Stromal cell of bone marrow (primary cell): ENCODE measurements at places on chromosomes 3 and 15.

DNA sequence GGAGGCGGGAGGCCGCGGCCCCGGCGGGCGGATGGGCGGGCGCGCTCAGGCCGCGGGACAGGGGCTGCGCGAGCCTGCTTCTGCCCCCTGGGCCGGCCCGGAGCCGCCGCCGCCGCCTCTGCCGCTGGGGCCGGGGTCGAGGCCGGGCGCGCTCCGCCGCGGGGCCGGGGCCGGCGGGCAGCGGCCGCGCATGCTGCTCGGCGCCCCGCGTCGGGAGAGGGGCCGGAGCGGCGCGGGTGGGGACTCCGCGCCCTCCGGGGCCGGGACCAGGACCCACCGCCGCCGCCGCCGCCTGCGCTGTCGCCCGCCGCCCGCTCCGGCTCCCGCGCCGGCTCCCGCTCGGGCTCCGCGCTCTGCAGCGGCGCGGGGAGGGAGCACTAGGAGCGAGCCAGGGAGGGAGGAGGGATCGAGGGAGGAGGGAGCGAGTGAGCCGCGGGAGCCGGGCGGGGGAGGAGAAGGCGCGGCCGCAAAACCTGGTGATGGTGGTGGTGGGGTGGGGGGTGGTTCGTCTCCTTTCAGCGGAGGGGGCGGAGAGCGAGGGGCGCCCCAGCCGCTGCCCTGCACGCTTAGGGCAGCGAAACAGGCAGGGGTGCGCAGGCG lies at the start of gene LINGO1:
Gene LINGO1 (minus strand): TSS at position 379 of the 600 bp plus-strand sequence. CDS start 597 bp downstream, outside the sequence.
- DNase-seq, result no peak

GRCh38 chr15:53982071-53982680 lies 3.9 kb downstream of the UNC13C start:
- no peak for DNase-seq

- no peak for DNase-seq
Observed at GRCh38 chr3:55646121-55646520, 159.0 kb upstream of the WNT5A start.

- DNase-seq, result no peak
Observed at GRCh38 chr3:60444898-60445437, 806.3 kb downstream of the FHIT start.

DNA sequence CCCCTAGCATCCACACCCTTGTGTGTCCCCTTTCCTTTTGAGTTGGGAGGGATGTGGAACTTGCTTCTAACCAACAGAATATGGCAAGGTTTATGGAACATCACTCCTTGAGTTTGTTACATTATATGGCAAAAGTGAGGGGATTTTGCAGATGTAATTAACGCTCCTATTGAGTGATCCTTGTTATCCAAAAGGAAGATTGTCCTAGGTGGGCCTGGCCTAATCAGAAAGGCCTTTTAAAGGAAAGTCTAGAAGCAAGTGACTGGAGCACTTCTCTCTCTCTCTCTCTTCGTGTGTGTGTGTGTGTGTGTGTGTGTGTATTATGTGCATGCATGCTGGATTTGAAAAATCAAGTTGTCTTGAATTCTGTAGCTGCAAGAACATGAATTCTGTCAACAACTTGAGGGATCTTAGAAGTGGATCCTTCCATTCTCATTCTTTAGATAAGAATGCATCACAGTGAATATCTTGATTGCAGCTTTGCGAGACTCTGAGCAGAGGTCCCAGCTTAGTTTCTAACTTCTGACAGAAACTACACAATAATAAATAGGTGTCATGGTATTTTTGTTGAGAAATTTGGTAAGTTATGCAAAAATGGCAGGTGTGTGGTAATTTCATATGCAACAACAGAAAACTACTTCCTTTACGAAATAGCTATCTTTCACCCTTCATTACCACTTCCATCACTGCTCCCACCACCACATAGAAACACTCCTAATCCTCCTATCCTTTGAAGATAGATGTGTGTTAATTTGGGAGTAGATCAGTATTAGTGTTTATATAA lies 360.9 kb upstream of the CBLB start:
- no peak for DNase-seq

- DNase-seq, result peak; percentile 3
Observed at GRCh38 chr3:18900994-18901393, 247.3 kb upstream of the KCNH8 start.

DNA sequence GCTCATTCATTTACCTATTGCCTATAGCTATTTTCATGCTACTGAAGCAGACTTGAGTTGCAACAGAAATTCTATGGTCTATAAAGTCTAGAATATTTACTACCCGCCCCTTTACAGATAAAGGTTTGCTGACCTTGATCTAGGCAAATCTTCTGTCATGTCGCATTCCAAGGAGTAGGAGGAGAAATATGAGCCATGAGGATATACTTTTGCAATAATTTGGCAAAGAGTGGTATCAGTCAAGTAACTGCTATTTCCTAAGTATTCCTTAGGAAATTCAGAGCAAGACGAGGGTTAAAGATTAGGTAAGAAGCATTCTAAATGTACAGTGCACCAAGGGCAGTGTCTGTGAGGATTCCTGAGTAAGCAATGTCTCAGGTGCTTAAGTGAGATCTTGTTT lies 121.0 kb upstream of the NUDT16 start:
- DNase-seq, result no peak

DNA sequence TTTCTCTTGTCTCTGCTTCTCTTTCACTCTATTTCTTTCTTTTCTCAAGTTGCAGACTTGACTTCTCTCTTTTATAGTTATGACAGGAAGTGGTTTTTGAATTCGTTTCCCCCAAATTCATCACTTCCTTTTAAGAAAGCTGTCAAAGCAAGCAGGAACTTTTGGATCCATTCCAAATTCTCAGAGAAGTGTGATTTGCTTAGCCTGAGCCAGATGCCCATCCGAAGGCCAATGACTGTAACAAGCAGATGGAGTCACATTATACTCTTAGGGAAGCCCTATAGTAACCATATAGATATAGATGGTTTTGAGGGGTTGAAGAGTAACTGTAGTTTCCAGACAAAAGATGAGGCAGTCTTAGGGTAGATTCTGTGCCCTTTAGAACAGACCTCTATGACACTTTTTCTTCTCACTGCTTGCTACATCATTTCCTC lies 592.0 kb upstream of the KCNMB2 start:
- no peak for DNase-seq

DNA sequence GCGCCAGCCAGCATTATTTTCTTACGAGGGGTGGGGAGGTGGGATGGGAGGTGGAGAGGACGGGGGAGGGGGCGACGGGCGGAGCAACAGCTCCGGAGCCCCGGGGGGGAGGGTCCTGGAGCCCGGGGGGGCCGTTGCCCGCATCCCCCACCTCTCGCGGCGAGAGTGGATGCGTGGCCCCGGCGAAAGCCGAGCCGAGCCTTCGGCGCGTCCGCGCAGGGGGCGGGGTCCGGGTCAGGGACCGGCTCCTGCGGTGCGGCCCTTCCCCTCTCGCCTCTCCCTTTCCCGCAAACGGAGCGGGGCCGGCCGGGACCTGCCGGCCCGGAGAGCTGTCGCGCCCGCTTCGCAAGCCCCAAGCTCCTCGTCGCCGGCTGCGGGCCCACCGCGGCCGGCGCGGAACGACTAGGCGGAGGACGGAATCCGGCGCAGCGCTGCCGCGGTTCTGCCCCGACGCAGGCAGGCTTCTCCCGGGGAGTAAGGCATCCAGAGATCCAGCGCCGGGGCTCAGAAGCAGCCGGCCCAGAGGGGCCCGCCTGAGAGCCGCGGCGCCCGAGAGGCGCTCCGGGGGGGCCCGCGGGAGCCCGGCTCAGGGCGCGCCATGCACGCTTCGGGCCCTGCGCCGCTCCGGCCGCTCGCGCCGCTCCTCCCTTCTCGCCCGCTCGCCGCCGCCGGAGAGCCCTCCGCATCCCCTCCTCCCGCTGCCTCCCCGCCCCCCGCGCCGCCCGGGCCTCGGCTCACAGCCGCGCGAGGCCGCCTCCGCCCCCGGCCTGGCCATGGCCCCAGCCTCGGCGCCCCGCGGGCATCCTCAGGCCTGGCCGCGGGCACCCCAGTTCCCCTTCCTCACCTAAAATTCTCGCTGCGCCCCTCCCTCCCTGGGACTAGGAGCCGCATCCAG lies 459 bp upstream of the ADCY5 start:
- no peak for DNase-seq

GRCh38 chr15:38202361-38202760 lies 50.3 kb upstream of the SPRED1 start:
- peak; percentile 59 for DNase-seq

DNA sequence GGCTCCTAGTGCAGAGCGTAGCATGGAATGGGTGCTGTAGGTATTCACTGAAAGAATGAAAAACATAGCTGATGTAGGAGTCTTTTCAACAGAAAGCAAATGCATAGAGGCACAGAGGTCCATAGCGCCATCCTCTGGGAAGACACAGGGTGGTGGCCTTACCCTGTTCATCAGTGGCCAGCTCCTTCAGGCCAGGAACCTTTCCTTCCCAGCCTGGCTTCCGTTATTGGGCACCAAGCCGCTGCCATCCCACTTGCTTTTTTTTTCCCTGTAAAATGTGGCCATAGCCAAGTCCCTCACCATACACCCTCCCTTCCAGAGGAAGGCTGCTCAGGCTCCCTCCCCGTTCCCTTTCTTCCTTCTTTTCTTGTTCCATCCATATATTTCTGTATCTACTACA lies 118.1 kb downstream of the ZNF621 start:
- no peak for DNase-seq

DNA sequence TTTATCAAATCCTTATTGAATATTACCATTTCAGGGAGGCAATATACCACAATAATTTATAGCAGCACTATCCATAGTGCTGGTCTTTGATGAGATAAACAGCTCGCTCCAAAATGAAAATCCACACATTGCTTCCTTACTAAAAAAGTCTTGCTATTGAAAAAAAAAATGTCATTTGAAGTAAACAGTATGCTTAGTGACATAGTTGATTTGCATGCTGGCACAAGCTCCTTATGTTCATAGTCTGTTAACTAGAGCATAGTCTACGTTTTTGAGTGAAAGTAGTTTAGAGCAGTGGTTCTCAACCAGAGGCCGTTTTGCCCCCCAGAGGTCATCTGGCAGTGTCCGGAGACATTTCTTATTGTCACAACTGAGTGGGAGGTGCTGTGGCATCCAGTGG lies 249.4 kb upstream of the PDZRN3 start:
- no peak for DNase-seq

- DNase-seq, result no peak
Observed at GRCh38 chr3:16820485-16820884, 64.3 kb upstream of the PLCL2 start.

DNA sequence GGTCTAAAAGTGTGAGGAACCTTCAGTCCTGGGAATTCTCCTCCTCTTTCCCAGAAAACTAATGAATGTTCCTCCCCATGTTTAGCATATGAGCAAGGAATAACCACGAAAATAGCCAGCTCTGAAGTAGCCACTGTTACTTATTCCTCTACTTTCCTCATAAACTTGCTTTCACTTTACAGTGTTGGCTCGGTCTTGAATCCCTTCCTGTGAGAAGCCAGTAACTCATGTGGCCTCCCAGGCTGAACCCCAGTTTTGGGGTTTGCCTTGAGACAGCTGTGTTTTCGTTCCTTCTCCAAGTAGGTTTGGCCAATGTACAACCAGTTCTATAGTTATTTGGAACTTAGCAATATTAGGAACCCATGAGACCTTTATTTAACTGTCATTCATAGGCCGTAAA lies 195.0 kb downstream of the CNTN6 start:
- DNase-seq, result no peak

DNA sequence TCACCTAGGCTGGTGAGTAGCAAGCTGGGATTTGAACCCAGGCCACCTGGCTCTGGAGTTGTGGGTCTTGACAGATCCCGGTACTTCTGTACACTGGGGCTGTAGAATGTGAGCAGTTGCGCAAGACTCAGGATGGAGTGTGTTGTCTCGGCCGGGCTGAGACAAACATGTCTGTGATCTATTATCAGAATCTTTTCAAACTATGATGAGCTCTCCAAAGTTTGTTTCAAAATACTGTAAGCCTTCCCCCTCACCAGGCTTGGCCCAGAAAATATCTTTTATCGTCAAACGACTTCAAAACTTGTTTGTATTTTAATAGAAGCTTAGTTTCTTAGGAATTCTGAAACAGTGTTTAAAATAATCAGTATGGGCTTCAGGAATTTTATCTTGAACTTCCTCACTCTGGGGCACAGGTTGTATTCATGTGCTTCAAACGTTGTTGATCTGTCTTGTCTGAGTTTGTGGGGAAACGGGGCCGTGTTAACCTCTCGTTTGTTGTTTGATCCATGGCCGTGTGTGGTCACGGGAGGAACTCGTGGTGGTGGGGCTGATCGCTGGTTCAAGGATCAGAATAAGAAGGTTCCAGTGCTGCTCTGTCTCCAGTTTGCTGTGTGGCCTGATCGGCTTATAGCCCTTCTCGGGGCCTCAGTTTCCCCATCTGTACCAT lies 40.3 kb upstream of the TFRC start:
- DNase-seq, result no peak
